ENCODE measurements at places on chromosomes 7 and 10.

- no peak for DNase-seq
These were observed 940 bp downstream of the NSMCE4A start for GRCh38 chr10:121974019-121974534.

- no peak for DNase-seq
These were observed 156.5 kb downstream of the SGMS1 start for GRCh38 chr10:50467209-50467608.

DNA sequence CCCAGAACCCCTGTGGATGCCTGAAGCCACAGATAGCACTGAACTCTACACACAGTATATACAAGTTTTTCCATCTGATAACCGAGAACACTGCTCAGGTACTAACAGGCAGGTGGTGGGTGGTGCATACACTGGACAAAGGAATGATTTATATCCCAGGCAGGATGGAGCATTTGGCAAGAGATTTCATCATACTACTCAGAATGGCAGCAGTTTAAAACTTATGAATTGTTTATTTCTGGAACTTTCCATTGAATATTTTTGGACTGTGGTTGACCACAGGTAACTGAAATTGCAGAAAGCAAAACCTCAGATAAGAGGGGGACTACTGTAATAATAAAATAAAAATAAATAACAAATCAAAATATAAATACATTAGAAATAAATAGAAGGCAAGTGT lies 10.9 kb upstream of the KCNMA1 start:
- no peak for DNase-seq

GRCh38 chr7:151175047-151175792 lies 7.7 kb upstream of the GBX1 start:
- DNase-seq = no peak

DNA sequence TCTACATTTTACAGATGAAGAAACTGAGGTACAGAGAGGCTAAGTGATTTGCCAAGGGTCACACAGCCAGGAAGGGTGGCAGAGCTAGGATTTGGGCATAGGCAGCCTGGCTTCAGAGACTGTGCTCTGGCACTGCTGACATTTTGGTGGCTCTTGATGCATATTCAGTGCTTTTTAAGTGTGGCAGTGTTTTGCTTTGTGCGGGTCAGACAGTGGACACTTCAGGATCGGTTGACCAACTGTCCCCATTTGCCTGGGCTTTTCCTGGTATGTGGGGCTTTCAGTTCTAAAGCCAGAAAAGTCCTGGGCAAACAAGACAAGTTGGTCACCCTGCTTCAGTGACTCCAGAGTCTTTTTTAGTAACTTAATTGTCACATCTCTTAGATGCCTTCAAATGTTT lies 35.0 kb downstream of the SUFU start:
- no peak for DNase-seq

DNA sequence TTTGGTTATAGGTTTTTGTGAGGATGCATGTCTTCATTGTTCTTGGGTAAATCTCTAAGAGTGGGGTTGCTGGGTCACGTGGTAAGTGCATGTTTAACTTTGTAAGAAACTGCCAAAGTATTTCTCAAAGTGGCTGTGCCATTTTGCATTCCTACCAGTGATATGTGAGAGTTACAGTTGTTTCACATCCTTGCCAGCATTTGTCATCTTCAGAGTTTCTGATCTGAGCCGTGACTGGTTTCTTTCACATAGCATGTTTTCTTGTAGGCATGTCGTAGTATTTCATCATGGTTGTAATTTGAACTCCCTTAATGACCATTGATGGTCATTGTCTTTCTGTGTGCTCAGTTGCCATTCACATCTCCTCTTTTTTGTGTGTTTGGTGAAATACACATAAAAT lies 286.0 kb downstream of the RNLS start:
- no peak for DNase-seq

DNA sequence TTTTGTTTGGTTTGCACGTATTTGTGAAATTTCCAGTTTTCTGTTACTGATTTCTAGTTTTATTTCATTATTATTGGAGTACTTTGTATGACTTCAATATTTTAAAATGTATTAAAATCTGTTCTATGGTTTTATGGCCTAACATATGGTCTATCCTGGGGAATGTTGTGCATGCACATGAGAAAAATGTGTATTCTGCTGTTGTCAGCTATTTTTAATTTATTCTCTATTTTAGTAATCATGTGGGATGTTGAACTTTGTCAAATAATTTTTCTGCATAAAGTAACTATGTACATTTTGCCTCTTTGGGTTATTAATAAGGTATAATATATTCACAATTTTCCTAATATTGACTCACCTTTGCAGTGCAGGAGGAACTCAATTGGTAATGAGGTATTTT lies 46.7 kb downstream of the EBLN1 start:
- no peak for DNase-seq

- no peak for DNase-seq
These were observed 5.4 kb downstream of the WDR86 start for GRCh38 chr7:151404216-151405011.

DNA sequence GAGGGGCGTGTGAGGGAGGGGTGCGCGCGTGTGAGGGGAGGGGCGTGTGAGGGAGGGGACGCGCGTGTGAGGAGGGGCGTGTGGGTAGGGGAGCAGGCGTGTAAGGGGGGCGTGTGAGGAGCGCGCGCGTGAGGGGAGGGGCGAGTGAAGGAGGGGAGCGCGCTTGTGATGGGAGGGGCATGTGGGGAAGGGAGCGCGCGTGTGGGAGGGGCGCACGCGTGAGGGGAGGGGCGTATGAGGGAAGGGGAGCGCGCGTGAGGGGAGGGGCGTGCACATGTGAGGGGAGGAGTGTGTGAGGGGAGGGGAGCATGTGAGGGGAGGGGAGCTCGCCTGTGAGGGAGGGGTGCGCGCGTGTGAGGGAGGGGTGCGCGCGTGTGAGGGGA lies 19.1 kb downstream of the MXI1 start:
- DNase-seq = peak; percentile 64

- no peak for DNase-seq
These were observed 5.1 kb downstream of the GNA12 start for GRCh38 chr7:2838873-2839578.

- DNase-seq = no peak
These were observed 39.6 kb upstream of the CNPY1 start for GRCh38 chr7:155585951-155586350.

DNA sequence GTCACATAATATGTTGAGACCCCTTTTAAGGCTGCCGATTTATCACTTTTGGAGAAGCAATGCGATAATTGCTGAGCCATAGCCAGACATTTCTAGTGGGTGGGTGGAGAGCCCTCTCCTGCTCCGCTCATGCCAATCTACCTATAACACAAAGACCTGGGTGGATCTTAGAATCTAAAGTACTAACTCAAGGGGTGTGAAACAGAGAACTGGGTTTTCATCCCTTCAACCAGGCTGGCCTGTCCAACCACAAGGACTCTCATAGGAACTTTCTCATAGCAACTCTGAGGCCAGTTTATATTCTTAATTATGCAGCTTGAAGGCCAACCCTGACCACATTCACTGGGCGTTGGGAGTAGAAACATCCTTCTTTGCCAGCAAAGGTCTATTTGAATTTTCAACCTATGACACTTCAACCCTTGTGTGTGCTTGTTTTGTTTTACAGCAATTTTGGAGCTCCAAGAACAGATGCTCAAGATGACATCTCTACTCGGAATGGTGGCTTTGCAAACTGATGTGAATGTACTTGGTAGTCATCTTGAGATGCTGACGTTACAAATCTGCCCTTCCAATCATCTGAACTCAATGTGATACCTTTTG lies 1198.2 kb upstream of the AUTS2 start:
- no peak for DNase-seq

DNA sequence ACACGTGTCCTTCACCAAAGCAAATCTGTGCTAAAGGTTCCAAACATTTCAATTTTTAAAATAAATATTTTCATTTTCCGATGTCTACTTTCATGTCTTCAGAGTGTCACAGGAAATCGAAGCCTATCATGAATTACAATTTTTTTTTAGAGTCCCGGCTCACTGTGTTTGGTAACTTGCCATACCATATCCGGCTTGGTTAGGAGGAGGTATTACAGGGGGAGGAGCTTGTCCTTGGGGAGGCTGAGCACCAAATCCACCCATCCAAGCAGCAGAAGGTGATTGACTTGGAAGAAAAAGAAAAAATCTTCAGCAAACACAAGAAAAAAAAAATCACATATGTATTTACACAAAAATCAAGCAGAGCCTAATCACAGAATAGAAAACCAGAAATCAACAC lies 21.3 kb downstream of the TIAL1 start:
- DNase-seq = no peak

DNA sequence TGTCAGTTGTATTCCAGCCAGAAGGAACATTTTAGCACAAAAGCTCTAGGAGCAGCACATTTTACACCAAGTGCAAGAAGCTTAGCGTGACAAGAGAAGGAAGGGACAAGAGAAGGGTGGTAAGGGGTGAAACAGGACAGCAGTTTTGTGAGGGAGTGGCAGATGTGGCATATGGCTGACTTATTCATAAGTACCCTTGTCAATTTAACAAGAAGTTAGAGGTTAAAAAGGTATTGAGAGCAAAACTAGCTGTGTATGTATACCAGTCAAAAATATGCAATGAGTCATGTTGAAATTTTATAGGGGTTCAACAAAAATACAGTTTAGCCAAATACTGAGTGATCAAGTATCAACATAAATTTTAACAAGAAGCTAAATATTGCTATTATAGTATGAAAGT lies 561.5 kb upstream of the POT1 start:
- DNase-seq = no peak

GRCh38 chr10:48556713-48557112 lies 48.2 kb downstream of the ARHGAP22 start:
- DNase-seq = no peak

DNA sequence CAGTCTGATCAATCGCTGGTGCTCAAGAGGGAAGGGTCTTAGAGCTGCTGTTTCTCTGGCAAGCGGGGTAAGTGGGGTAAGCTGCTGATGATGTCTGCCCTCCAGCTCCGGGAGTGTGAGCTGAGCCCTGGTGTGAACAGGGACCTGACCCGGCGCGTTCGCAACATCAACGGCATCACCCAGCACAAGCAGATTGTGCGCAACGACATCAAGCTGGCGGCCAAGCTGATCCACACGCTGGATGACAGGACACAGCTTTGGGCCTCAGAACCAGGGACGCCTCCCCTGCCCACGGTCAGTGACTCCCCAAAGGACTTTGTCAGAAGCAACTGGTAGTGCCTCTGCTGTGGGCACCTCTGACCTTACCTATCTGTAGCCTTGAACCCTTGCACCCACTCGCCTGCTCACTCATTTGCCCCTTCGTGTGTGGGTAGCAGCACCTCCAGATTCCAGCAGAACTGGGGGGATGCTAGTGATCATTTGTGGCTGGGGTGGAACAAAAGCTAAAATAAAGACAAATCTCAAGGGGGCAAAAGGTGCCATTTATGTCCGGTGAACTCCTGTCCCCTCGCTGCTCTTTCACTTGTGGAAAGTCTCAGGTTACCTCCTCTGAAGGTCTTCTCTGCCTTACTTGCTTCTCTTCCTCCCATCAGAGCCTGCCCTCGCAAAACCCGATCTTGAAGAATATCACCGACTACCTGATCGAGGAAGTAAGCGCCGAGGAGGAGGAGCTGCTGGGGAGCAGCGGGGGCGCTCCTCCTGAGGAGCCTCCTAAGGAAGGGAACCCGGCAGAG lies 3.2 kb downstream of the UFSP1 start:
- no peak for DNase-seq

- DNase-seq = no peak
These were observed 49.1 kb downstream of the GCC1 start for GRCh38 chr7:127536394-127536691.

DNA sequence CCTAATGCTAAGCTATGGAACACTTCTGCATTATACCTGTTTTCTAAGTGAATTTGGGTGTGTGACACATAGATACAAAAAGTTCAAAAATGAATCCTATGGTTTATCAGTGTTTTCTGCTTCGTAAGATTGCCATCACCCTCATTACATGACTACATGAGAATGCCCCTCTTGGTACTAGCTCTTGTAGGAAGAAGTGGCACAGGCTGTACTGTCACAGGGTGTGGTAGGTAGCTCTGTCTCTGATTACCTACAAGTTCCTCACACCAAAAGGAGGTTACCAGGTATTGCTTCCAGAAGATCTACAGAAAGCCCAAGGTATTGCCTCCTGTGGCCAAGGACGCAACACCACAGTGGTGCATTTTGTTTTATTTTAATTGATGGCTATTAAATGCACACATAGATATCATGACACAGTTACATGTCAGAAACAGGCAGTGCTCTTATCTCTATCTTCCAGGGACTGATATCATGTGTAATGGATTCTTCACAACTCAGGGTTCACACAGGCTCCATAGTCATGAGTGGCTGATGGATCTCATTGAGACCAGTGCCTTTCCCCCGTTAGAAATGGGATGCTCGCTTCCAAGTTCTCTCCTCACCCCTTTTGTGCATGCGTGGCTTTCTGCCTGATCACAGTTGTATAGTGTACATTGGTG lies 6.6 kb downstream of the OPTN start:
- DNase-seq = no peak

GRCh38 chr7:114293289-114294012 lies 121.2 kb upstream of the FOXP2 start:
- peak; percentile 35 for DNase-seq

- DNase-seq = no peak
These were observed 224.1 kb downstream of the SLC25A13 start for GRCh38 chr7:96097835-96098234.

DNA sequence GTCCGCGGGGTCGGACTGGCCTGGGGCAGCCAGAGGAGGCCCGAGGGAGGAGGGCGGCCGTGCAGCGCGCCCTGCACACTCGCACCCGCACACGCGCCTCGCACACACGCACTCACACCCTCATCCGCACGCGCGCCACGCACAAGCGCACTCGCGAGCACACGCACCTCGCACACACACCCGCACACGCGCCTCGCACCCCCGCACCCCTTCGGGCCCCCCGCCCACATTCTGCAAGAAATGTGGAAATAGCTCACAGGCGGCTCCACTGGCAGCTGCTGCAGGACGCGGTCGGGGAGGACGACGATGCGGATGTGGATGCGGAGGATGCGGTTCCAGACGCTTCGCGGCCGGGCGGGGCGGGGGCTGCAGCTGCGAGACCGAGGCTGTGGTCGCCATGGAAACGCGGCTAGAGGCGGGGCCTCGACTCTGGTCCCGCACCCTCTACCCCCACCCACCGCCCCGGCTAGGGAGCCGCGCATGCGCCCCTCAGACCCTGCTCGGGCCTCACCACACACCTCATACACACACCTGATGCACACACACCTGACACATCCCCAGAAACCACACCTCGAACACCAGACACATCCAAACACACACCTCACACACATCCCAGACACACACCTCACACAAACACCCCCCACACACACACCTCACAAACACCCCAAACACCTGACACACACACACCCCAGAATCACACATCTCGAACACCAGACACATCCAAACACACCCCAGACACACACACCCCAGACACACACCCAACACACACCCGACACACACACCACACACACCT lies at the start of gene CALY:
Gene CALY (minus strand): TSS at position 320 of the 793 bp plus-strand sequence. CDS start 7,907 bp downstream, outside the sequence.
- peak; percentile 37 for DNase-seq

GRCh38 chr7:24980534-24981170 lies 674 bp upstream of the OSBPL3 start:
- DNase-seq = no peak

DNA sequence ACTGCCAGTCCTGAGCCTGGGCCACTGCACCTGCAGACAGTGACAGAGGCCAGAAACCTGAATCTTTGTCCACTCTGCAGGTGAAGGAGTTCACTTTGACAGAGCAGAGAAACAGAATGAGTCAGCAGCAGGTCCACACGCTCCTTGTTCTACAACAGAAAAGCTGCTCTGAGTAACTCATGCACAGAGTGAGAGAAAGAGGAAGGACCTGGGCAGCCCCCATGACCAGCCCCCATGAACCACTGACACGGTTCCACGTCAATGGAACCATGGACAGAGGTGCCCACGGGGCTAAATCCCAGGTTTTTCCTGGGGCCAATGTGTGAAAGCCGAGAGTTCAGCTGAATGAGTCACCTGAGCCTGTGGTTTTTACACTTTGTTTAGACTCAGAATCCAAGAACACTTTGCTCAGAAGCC lies 40.8 kb upstream of the CTBP2 start:
- no peak for DNase-seq
